Epithelial cell of umbilical artery (primary cell): ENCODE measurements at places on chromosomes 5 and 9. TPM values are rescaled to one million over a fixed set of nuclear protein-coding genes. Genes with fewer than 3 reads are reported as not detected.

The PCDHB9 gene
- total RNA-seq: 0.15 TPM in 1 of 2 replicates, not detected in the other

The C5orf52 gene
- total RNA-seq: not detected in 2 replicates

The SEMA6A gene
- 0.15 and 0.32 TPM in 2 replicates for total RNA-seq

The FUT7 gene
- total RNA-seq: not detected in 2 replicates

The APBA1 gene
- 0.91 and 1.6 TPM in 2 replicates for total RNA-seq

The FBLL1 gene
- total RNA-seq: 0.30 and 0.97 TPM in 2 replicates

The ZFR gene
- 66.3 and 72.5 TPM in 2 replicates for total RNA-seq

The PCDHGA11 gene
- 5.3 and 5.8 TPM in 2 replicates for total RNA-seq

The SEMA5A gene
- total RNA-seq: 0.15 and 0.32 TPM in 2 replicates
